ENCODE measurements at places on chromosomes 1 and 21.

GRCh38 chr21:45855248-45855811, 126.2 kb upstream of the COL6A1 start:
- no peak for DNase-seq

DNA sequence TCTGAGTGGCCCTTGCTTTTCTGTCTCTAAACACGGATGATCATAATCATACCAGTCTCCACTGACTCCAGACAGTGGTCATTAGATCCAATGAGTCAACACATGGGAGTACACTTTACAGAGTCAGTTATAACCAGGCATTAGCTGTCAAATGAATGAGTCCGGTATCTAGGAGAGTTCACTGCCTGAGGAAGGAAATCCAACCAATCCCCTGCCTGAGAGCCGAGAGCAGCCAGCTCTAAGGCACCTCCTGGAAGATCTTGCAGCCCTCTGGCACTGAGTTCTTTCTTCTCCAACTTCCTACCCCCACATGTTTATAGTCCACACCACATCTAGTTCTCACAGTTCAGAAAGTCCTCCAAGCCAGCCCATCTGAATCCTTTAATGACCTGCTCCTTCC, 29.4 kb upstream of the RBM15 start:
- no peak for DNase-seq

DNA sequence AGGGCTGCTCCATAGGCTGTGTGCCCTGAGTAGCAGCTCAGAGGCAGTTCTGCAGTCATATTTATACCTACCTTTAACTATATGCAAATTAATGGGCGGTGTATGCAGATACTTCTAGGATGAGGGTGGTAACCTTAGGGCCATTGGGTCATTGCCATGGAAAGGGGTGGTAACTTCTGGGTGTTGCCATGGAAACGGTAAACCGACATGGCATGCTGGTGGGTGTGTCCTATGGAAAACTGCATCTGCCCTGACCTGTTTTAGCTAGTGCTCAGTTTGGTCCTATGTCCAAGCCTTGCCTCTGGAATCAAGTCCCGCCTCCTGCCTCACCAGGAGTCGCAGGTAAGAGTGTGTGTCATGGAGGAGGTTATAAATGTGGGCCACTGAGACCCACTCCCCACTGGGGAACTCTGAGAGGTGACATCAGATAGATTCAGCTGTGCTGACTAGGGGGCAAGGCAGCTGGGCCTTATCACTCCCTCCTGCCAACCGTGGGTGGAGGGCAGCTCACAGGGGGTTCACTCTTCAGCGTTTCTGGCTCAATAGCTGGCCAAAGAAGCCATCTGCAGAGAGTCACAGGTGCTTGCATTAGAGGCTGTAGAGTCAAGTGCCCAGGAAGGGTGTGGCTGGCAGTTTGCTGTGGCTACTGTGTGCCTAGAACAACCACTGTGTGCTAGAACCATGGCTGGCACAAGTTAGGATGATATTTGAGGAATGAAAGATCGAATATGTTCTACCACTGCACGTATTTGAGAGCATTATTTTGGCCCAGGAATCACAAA, 19.0 kb downstream of the BACE2 start:
- DNase-seq: peak; percentile 26

DNA sequence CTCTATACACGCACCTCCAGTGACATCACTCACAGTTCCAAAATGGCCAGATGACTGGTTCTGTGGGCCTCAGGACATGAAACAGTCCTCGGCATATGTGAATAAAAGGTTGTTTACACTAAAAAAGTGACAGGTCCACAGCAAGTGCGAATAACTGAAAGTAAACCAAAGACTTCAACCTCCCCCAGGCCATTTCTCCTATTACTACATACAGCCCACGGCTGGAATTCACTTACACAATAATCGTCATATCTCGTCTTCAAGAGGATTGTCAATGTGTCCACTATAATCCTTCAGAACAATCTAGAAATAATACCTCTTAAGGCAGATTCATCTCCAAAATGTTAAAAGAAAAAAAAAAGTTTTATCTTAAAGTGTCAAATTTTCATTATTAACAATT, 1.9 kb upstream of the PRDM15 start:
- no peak for DNase-seq

GRCh38 chr1:227728059-227728891, 6.8 kb downstream of the JMJD4 start:
- DNase-seq: peak; percentile 42

GRCh38 chr1:168665975-168666374, 63.0 kb downstream of the DPT start:
- no peak for DNase-seq

DNA sequence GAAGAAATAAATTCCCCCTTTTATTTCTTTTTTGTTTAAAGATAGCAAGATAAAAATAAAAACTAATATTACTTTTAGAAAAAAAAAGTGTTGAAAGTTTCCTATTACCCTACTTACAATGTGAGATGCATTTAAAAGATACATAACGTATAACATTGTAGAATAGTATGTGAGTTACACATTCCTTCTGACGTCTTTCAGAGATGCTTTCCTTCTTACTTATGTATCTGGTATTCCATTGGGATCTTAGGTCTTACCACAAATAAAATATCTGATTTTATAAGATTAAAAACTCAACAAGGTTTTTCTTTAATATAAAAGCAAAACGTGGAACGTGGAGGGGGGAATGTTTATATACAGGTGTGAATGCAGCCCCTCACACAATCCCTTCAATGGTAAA, 147.2 kb upstream of the ETS2 start:
- DNase-seq: no peak

- no peak for DNase-seq
Observed at GRCh38 chr1:82161700-82162141, 361.0 kb downstream of the ADGRL2 start.

DNA sequence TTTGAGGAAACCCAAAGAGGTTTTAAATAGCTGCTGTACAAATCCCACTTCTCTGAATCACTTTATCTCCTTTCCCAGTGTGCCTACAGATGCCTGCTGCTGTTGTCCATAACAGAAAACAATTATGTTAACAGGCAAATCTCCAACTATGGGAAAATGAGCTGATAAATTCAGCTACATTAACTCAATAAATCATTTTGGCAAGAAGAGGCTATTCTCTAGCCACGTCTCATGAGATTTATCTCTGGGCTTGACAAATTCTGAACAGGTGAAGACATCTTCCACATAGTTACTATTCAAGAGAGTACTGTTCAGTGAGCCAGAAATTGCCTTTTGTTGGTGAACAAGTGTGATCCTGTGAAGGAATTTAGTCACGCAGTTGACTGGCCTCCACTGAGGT, 327.1 kb upstream of the FMN2 start:
- no peak for DNase-seq

DNA sequence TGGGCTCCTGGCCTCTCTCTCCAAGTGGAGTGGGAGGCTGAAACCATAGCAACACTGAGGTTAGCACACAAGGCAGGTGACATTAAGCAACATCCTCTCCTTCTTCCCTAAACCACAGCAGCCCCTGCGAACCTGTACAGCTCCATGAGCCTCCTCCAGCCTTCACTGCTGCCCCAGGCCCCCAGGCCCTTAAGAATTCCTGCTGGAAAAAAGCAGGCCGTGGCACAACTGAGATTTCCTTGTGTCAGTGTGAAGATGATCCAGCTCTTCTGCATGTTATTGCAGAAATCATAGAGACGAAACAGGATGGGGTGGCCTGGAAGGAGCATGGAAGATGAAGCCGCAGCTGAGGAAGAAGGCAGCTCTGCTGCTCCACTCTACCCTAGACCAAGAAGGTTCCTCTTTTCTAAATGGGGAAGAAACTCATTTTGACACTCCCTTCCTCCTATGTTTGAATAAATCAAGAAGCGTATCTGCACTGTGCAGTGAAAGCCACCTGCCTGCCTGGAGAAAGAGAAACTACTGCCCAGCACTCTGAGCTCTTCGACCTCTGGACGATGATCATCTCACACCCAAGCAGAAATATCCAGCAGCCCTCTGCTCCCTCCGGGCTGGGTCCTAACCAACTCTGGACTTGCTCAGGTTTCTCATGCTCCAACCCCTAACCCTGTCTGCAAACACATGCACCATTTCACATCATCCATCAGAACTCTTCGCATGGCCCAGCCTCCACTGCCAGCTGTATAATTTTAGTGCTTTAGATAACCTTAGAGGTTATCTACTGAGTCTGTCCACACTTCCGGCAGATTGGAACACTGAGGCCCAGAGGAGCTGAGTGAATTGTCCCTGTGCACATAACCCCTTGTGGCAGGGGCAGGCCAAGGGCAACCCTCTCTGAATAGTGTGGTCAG, 20.7 kb downstream of the SH3BP5L start:
- DNase-seq: peak; percentile 51

DNA sequence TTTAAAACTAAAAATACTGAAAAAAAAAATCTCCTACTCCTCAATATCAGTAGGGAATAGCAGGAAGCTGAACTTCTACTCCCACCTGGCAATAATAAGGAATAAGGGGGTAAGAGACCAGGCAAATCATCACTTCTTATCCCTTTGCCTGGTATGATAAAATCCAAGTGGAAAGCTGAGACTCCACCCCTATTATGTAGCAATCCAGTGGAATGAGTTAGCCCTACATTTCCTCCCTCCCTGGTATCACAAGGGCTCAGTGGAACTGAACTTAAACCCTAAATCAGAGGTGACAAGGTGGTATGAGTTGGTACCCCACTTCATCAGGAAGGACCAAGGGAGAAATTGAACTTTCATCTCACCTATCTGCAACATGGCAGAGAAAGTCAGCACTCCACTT, 25.7 kb downstream of the TRIM33 start:
- no peak for DNase-seq

GRCh38 chr1:45206808-45207623, 611 bp upstream of the ZSWIM5 start:
- DNase-seq: no peak

DNA sequence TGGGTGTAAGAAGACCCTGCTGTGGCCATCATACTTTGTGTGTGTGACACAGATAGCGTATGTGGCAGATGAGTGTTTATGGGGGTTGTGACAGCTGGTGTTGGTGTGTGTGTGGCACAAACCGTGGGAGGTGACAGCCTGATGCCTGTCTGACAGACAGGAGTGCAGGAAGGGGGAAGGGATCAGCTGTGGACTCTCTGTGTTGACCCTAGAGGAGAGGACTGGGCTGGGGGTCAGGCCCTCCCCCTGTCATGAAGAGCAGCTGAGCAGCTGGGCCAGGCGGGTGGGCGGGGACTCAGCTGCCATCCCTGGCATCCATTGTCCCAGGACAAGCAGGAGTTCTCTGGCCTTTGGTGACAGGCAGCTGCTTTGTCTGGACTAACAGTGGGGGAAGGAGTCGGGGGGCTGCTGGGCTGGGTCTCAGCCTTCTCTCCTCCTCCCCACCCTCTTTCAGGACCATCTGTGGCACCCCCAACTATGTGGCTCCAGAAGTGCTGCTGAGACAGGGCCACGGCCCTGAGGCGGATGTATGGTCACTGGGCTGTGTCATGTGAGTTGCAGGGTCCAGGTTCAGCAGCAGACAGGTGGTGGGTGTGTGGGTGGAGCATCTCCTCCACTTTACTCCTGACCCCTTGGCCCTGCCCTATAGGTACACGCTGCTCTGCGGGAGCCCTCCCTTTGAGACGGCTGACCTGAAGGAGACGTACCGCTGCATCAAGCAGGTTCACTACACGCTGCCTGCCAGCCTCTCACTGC, 2.3 kb downstream of the PLK3 start:
- DNase-seq: no peak

DNA sequence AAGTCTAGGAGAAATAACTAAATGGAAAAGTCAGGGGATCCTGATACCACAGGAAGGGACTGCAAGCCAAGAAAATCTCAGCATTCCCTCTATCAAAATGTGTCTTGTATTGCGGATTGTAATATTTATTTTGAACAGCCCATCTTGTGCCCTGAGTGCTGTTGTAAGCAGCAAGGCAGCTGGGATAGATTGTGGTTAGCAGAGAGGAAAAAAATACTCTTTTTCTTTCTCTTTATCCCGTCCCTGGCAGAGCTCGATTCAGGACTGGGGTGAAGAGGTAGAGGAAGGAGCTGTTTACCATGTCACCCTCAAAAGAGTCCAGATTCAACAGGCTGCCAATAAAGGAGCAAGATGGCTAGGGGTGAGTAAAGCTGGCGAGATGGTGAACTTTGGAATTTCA, 1.2 kb downstream of the RGL1 start:
- DNase-seq: no peak

GRCh38 chr1:154777781-154778180, 92.3 kb downstream of the KCNN3 start:
- no peak for DNase-seq
